Fibroblast of the conjunctiva (primary cell): ENCODE measurements at places on chromosomes 4 and X.
A peak's percentile ranks its signal among the peaks of the same experiment; 100 is the strongest.

GRCh38 chrX:115616943-115617563, 56.1 kb downstream of the PLS3 start:
- DNase-seq: no peak

DNA sequence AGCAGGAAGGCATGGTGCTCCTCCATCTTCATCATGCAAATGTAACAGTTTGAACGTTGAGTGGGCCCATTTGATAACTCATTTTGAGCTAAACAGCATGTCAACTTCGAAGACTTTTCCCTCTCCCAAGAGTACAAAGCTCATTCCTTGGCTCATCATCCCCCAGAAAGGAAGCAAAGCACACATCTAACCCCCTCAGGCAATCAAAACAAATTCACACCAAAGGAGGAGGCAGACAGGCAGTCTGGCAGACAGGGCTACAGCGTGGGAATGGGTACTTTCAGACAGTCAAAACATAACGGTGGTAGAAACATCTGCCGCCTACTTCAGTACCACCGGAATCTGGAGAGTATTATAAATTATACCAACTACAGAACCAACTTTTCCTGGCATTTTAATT, 81.7 kb downstream of the PCDH19 start:
- DNase-seq: no peak

- no peak for DNase-seq
Measured at GRCh38 chrX:136856050-136856449, 24.5 kb downstream of the RBMX start.

DNA sequence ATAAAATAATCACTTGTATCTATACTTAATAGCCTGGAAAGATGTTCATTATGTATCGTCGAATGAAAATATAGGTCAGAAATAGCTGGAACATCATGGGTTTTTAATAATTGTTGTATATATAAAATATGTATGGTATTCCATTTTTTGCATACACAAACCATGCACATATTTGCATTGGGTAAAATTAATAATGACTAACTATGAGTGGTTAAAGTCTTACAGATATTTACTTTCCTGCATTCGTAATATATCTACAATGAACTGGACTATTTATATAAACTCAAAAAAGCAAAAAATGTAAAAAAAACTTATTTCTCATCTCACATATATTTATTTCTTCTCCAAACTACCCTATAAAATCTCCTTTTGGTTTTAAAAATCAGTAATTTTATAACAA, 46.0 kb downstream of the CYLC1 start:
- DNase-seq: no peak

- peak; percentile 63 for DNase-seq
Measured at GRCh38 chr4:149781150-149781549, 34.5 kb downstream of the IQCM start.

DNA sequence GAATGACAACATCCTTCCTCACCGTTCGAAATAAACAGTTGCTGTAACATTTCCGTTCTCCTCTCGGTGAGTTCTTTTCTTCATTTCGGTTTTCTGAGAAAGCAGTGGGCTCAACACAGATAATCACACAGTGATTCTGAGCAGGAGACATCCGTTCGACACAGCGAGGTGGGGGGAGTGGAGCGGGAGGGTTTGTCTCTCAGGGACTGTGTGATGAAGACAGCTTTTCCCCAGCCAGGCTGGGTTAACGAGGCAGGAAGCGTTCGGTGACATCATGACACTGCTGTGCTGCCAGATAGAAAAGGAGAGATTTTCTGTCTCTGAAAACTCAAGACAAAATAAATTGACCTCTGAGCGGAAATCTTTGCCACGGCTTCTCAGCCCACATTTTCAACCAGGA, 119.3 kb downstream of the CRLF2 start:
- DNase-seq: no peak
